ENCODE measurements at places on chromosomes 16 and 17. TPM values are rescaled to one million over a fixed set of nuclear protein-coding genes. Genes with fewer than 3 reads are reported as not detected.

GRCh38 chr17:31236712-31237111 is 60.3 kb downstream of the OMG start:
- DNase-seq: no peak

DNA sequence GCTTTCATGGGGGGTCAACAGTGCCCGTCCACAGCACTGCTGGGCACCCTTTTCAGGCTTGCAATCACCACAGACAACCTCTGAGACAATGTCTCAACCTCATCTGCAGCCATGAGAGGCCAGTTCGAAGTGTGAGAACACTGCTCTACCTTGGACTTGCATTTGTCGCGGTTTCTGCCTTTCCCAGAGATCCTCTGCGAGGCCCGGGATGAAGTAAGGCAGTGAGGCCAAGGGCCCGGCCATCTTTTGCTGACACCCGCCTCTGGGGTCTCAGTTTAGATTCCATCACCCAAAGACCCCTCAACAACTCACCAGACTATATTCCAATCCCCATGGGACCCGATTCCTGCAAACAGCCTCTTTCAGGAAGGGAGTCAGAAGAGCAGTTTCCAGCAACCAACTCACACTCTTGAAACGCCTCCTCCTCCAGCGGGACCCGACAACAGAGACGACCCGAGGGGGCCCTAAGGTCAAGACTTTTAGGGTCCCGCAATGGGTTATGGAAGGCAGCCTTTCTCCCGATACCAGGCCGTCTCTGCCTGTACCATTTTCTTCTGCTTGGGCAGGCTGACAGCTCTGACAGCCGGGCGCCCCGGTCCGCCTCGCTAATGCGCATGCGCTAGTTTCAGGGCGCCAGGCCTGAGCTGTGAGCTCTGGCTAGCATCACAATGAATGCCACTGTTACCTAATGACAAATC is 576.0 kb downstream of the KCNJ18 start:
- no peak for DNase-seq

DNA sequence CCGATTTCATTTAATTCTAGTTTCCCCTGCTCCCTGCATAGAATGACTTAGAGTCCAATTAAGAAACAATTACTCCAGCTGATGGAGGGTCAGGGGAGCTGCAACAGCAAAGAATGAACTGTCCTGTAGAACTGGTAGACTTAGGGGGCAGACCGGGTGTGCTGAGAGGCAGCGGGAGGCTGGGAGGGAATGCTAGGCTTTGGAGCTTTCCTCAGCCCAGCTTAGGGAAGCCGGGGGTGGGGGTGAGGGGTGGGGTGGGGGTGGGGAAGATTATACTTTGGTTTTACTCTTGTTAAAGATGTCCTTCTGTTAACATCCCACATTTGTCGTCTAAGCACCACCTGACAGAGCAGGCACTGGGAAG is 458.6 kb upstream of the ASIC2 start:
- DNase-seq: no peak

GRCh38 chr17:46968224-46968834 is 10.7 kb downstream of the RPRML start:
- no peak for DNase-seq

Gene SLC35G6
- polyA plus RNA-seq: 0.15 TPM

Gene PRR35
- not detected for polyA plus RNA-seq

GRCh38 chr17:78414178-78415162 is 36.0 kb downstream of the PGS1 start:
- no peak for DNase-seq

Gene GP2
- not detected for polyA plus RNA-seq

GRCh38 chr16:27761816-27762215 is 211.9 kb downstream of the KATNIP start:
- no peak for DNase-seq

Gene TPSD1
- polyA plus RNA-seq: 0.15 TPM

- no peak for DNase-seq
Measured at GRCh38 chr17:28879886-28880571, 17.5 kb downstream of the FLOT2 start.

DNA sequence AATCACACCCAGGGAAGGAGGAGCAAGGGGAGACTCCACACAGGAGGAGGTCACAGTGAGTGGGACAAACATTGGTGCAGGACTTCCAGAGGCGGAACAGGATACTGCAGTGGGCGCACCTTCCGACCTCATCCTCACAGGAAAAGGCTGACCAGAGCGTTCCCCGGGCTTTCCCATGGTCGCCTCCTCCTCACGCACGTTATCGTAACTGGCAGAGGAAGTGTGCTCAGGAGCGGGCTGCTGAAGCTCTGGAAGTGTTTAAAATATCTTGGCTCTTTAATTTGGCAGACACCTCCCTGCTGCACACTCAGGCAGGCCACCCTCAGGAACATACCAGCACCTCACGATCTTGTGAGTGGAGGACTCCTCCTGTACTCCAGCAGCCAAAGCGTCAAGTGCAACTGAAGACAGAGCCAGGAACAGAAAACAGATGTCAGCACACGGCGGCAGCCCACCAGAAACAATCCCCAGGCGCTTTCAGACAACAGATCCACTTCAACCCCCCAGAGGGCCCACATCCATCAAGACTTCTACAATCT is 17.5 kb downstream of the FANCA start:
- no peak for DNase-seq

Measured in right lung (tissue), 10 donors.